ENCODE measurements at places on chromosomes 2 and 18.

GRCh38 chr2:20560891-20561636, 89.8 kb downstream of the HS1BP3 start:
- no peak for DNase-seq

DNA sequence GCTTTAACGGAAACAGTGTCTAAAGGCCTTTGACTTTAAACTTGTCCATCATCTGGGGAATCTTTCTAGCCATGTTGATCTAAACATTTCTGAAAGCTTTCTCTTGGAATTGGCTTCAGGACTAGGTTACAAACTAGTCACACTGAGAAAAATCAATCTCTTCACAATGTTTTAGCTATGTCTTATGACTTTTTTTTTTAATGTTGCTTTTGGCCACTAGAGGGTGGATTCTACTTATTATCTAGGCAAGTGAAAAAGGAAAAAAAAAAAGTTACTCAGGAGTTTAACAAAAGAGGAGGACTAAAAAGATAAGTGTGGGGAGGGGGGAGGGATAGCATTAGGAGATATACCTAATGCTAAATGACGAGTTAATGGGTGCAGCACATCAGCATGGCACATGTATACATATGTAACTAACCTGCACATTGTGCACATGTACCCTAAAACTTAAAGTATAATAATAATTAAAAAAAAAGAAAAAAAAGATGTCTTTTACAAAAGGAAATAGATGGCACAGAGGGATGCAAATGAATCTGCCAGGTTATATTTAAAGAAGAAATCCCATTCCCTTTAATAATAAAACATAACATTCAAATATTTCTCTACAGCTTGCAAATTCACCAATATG, 160.4 kb upstream of the PID1 start:
- DNase-seq: peak; percentile 22

DNA sequence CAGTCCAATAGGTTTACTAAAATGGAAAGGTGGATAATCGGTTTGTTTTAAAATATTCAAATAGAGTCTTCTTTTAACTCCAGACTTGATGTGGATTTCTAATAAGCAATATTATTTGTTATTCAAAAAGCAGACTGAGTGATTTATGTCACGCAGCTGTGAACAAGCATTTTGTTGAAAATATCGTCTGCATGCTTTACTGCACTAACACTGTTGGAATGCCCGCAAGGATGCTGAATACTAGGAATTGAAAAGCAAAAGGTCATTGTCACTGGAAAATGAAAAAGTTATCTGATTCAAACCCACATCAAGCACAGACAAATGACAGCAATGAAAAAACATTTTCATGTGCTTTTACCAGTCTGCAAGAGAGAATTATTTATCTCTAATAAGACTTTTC, 31.1 kb downstream of the CHN1 start:
- DNase-seq: no peak

DNA sequence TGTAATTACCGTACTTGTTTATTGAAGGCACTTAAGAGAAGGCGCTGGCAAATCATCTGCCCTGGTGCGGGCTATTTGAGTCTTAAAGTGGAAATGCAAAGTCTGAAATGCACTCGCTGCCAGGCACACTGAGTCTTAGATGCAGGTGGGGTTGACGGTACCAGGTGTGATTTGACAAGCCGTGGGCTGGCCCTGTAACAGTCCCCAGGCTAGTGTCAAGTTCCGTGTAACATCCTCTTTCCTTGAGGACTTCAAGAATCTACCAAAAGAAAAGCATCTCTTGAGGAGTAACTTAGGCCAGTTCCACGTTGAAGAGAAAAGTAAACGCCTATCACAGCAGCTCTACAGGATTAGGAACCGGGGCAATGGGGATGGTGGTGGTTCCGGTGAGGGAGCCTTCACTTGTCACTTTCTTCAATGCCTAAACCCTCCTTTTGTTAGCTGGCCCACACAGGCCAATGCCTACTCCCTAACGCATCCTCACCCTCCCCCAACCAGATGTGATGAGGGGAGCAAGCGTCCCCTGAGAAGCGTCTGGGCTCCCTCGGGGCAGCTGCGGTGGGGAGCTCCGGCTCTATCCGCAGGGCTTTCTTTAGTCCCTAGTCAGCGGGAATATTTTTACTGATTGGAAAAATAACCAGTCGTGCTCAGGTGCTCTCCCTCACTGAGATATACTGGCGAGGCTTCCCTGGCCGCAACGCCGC, 1.5 kb upstream of the UGP2 start:
- DNase-seq: no peak

GRCh38 chr18:79422783-79423165, 27.0 kb downstream of the NFATC1 start:
- DNase-seq: no peak

DNA sequence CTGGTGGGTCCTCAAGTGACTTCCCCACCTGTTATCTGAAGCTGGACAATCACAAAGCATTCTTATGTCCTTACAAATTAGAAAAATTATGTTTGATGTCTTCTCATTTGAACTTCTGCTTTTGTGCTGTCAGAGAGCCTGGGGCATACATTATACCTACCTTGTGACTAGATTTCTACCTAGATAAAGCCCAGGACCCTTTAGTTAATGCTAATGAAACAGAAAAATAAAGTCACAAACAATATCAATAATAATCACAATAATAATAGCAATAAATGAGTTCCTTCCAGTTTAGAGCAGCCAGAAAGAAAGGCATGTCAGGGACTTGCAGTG, 456.4 kb downstream of the SETBP1 start:
- peak; percentile 32 for DNase-seq

GRCh38 chr2:174145827-174146226, 102.5 kb downstream of the OLA1 start:
- DNase-seq: peak; percentile 55

GRCh38 chr18:67520351-67520921, 3.9 kb upstream of the DSEL start:
- no peak for DNase-seq

DNA sequence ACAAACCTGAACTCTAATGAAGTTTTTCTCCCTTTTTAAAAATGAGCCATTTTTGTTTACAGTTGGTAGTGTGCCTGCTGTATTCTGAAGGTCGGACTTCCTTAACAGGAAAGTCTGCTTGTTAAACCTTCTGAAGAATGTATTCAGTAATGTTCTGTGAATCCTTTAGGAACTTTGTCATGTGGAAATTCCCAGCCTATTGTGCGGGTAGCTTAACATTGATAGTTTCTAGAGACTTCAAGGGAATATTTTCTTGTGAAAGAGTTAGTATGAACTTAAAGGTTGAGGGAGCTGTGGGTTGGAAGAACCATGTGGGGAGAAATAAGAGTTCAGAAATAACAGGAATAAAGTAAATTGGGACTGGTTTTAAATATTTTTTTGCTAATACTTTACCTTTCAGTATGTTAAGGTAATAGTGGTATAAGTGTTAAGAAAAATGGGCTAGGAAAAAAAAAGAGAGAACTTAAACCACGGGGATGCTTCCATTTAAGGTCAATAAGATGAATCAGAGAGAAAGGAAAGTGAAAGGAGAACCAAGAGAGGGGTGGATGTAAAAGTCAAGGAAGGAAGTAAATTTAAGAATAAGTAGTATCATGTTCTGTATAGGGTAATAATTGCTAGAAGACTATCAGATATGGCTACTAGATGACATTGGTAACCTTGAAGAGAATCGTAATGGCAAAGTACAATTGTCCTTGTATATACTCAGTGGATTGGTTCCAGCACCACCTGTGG, 90.5 kb downstream of the PMS1 start:
- peak; percentile 18 for DNase-seq

- no peak for DNase-seq
Observed at GRCh38 chr2:160269365-160269764, 69.3 kb upstream of the ITGB6 start.

- DNase-seq: no peak
Observed at GRCh38 chr2:28544405-28544921, 48.6 kb downstream of the PLB1 start.

DNA sequence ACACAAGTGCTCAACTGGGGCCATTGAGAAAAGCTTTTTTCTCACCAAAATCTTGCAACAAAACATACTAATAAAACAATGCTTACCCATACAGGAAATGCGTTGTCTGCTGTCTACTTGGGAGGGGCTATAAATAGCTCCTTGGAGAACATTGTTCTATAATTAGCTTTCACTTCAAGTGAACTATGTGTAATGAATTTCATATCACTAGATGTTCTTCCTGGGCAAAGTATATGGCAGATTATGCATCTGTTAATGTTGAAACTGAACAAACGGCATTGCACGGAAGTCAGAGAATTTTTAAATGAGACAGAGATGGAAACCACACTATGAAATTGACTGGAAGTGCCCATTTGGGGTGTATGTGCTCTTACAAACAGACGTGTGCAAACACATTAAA, 6.4 kb upstream of the NPAS2 start:
- DNase-seq: no peak

GRCh38 chr2:188889187-188889586, 85.0 kb upstream of the COL3A1 start:
- no peak for DNase-seq

GRCh38 chr18:27004056-27004829, 138.7 kb upstream of the AQP4 start:
- DNase-seq: peak; percentile 13

- no peak for DNase-seq
Observed at GRCh38 chr2:171531291-171531690, 9.0 kb downstream of the CYBRD1 start.

DNA sequence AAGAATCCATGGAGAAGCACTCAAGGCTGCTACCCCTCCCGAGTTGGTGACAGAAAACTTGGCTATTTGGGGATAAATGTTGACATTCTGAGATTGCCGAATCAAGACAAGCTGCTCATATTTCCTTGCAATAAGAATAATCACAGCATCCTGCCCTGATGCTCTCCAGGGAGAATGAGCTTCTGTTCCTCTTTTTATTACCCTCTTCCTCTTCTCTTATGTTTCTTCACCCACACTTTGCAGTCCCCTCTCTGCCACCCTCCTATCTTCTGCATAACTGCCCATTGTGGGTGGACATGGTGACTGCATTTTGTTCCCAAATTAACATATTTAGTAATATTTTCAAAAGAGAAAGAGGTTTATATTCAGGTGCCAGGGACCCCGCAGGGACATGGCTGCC, 11.9 kb upstream of the MSGN1 start:
- peak; percentile 53 for DNase-seq

GRCh38 chr2:85655961-85656417, 12.0 kb downstream of the SFTPB start:
- DNase-seq: no peak

DNA sequence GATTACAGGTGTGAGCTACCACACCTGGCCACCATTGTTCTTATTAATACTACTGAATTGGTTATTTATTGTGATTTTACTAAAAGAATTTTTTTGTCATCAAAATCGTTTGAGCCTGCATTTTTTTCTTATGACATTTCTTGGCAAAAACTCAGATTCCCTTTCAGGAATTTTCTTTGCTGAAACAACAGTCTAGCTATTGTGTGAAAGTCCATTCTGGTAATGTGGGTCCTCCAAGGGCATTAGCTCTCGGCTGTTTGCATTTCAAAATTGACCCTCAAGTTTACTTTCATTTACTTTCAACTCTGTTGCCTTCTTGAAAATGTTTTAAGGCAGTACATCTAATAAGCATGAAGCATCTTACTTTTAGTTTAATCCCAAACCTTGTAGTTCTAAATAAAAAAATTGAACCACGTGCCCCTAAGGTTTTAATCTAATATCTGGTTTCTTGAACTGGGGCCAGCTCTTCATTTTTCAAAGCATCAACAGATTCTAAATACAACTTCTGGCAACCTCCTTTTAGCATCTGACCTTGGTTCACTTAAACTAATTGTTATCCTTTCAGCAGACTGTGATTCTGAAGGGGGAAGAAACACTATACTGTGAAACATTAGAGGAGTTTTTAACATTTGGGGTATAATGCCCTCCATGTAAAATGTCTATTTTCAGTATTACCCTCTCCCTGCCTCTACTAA, 325.2 kb upstream of the RAB12 start:
- no peak for DNase-seq

- no peak for DNase-seq
Observed at GRCh38 chr2:225038231-225038523, 4.1 kb downstream of the DOCK10 start.

DNA sequence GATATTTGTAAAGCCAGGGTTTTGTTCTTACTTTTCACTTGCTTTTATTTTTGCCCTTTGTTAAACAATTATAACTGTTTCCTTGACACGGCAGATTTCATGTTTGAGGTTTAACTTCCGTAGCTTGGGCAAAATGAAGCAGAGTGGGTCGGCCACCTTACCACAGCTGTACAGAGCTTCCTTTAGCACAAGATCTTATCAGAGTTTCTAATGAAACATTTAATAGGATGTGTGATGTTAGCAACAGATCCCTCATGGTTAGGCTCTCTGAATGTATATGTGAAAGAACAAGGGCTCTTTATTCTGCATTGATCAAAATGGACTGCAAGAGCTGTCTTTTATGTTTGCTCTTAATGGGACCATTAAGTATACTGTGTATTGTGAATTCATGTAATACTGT, 22.3 kb downstream of the RNF125 start:
- DNase-seq: peak; percentile 87

DNA sequence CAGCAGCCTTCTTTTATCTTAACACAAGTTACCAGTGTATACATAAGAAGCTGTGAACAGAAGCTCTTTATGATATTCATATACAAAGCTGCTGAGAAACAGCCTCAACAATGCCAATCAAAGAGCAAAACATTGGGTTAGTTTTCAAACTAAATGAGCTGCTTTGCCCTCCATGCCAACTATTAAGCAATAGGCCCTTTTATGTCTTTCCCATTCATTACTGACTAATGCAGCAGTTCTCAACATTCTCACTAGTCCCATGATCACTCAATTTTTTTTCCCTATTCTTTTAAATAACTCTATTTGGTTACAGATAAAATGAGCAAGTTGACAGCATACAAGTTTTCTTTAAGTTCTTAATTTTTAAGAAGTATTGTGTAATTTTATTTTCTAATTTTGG, 57.9 kb upstream of the FRZB start:
- no peak for DNase-seq

DNA sequence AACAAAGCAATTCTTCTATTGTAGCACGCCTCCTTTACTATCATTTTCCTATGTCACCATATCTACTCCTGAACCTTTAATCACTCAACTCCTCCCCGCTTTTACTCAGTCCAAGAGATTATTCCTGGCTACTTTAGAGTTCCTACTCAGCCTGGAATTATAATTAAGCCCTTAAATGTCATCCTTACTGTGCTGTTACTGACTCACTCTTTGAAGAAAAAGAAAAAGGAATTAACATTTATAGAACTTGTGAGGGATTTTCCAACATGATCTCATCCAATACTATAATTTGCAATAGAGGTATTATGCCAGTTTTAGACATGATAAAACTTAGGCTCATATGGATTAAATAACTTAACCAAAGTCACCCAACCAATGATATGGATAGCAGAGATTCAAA, 61.7 kb downstream of the CCDC88A start:
- no peak for DNase-seq
